Ascending aorta (tissue), 2 donors: ENCODE measurements at places on chromosomes 2 and 18.
A peak's percentile ranks its signal among the peaks of the same experiment; 100 is the strongest.

- DNase-seq: no peak
- no peaks in the 10 kb centered on the region for H3K36me3 ChIP-seq
- no peaks in the 10 kb centered on the region for H3K27me3 ChIP-seq
- H3K4me3 ChIP-seq: no peak overlapping the region
These were observed 59.3 kb upstream of the SPP2 start for GRCh38 chr2:233991196-233991595.

DNA sequence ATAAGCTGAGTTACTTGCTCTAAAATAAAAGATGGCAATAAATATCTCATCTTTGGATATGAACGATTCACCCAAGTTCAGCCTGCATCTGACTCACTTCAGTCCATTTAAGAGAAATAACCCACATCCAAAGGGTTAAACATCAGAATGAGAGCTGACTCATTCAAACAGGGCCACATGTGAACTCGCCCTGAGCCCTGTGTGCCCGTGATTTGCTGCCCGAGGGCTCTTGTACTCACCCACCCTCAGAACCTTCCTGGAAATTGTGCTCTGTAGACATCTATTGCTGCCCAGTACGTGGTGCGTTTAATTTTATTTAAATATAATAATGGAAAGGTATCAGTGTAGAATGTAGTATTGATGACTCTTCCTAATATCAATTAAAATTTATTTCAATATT, 66.9 kb upstream of the RBM44 start:
- H3K36me3 ChIP-seq: peaks cover 11% of the 10 kb centered on the region
- no peak for DNase-seq
- no peaks in the 10 kb centered on the region for H3K27me3 ChIP-seq
- peak overlapping the region; percentile 58 for H3K27ac ChIP-seq
- H3K4me3 ChIP-seq: peak overlapping the region; percentile 14

DNA sequence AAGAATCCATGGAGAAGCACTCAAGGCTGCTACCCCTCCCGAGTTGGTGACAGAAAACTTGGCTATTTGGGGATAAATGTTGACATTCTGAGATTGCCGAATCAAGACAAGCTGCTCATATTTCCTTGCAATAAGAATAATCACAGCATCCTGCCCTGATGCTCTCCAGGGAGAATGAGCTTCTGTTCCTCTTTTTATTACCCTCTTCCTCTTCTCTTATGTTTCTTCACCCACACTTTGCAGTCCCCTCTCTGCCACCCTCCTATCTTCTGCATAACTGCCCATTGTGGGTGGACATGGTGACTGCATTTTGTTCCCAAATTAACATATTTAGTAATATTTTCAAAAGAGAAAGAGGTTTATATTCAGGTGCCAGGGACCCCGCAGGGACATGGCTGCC, 11.9 kb upstream of the MSGN1 start:
- H3K4me1 ChIP-seq: no peaks in the 10 kb centered on the region
- no peaks in the 10 kb centered on the region for H3K27me3 ChIP-seq
- no peak for DNase-seq
- H3K27ac ChIP-seq: no peak overlapping the region
- H3K4me3 ChIP-seq: no peak overlapping the region

DNA sequence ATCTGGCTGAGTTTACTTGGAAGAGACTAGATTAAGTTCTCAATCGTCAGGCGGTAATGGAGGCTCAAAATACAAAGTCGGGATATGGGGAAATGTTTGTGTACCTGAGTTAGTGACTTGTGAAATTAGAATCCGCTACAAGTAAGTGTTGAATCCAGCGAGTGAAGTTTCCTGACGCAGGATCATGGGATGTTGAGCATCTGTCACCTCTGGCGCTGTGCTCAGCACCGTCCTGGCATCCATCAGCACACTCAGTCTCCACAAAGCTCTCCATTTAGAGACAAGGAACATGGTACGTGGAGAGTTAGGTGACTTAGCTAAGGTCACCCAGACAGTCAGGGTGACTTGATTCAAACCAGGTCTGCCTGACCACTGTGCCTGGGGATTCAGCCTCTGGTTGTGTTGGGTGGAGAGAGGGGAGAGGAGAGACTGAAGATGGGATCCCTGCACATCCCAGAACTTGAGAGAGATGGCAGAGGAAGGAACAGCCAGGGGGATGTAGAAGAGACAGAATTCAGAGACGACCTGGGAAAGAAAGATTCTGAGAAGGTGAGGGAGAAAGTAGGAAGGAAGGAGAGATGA, 251.2 kb downstream of the ACKR3 start:
- H3K27ac ChIP-seq: no peak overlapping the region
- H3K27me3 ChIP-seq: no peaks in the 10 kb centered on the region
- no peak overlapping the region for H3K4me3 ChIP-seq
- DNase-seq: no peak
- H3K36me3 ChIP-seq: no peaks in the 10 kb centered on the region
- H3K4me1 ChIP-seq: no peaks in the 10 kb centered on the region

DNA sequence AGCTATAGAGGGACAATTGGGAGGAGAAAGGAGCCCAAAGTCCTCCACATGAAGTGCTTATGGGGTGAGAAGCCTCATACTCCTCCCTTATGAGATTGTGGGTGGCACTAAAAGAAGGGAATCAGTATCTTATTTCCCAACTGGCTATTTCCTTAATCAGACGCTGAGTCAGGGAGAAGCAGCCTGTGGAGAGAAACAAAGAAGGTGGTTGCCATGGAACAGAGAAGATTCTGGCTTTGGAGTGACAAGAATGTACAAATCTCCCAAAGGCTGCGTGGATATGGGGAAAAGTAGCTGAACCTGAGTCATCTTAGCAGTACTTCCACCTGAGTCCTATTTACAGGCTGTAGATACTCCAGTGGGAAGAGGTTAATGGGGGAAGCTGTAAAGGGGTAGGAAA, 115.8 kb upstream of the CWC22 start:
- no peak overlapping the region for H3K27ac ChIP-seq
- H3K4me1 ChIP-seq: no peaks in the 10 kb centered on the region
- DNase-seq: no peak
- no peak overlapping the region for H3K4me3 ChIP-seq
- no peaks in the 10 kb centered on the region for H3K27me3 ChIP-seq

- H3K36me3 ChIP-seq: peaks cover 15% of the 10 kb centered on the region
- DNase-seq: no peak
- H3K27ac ChIP-seq: no peak overlapping the region
- no peak overlapping the region for H3K4me3 ChIP-seq
These were observed 6.2 kb downstream of the OSGEPL1 start for GRCh38 chr2:189756311-189756952.

GRCh38 chr2:230706053-230706521, 6.6 kb upstream of the CAB39 start:
- H3K36me3 ChIP-seq: no peaks in the 10 kb centered on the region
- H3K27me3 ChIP-seq: no peaks in the 10 kb centered on the region
- no peaks in the 10 kb centered on the region for H3K4me1 ChIP-seq
- H3K27ac ChIP-seq: no peak overlapping the region
- DNase-seq: no peak

DNA sequence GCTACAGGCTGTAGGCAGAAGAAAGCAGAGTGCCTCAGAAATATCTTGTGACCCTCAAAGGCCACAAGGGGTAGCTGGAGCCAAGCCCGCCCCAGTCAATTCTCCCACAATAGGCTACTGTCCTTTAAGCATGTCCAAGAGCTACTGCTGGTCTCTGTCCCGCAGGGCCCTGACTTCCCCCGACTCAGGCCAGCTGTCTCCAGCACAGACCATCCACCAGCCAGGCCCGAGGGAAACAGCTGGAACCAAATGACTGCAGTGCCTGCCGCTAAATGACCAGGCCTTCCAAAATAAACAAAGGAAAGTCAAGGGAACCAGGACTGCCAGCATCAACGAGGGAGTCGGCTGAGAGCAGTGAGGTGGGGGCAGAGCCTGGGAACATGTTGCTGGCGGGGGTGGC, 36.7 kb downstream of the MCFD2 start:
- peaks cover 10% of the 10 kb centered on the region for H3K4me1 ChIP-seq
- no peaks in the 10 kb centered on the region for H3K36me3 ChIP-seq
- H3K27ac ChIP-seq: peak overlapping the region; percentile 2
- H3K27me3 ChIP-seq: no peaks in the 10 kb centered on the region
- peak; percentile 79 for DNase-seq
- H3K4me3 ChIP-seq: no peak overlapping the region

GRCh38 chr2:28451793-28452533, 43.9 kb upstream of the PLB1 start:
- peak; percentile 57 for DNase-seq
- no peaks in the 10 kb centered on the region for H3K4me1 ChIP-seq
- no peak overlapping the region for H3K4me3 ChIP-seq
- no peaks in the 10 kb centered on the region for H3K36me3 ChIP-seq
- H3K27ac ChIP-seq: no peak overlapping the region

DNA sequence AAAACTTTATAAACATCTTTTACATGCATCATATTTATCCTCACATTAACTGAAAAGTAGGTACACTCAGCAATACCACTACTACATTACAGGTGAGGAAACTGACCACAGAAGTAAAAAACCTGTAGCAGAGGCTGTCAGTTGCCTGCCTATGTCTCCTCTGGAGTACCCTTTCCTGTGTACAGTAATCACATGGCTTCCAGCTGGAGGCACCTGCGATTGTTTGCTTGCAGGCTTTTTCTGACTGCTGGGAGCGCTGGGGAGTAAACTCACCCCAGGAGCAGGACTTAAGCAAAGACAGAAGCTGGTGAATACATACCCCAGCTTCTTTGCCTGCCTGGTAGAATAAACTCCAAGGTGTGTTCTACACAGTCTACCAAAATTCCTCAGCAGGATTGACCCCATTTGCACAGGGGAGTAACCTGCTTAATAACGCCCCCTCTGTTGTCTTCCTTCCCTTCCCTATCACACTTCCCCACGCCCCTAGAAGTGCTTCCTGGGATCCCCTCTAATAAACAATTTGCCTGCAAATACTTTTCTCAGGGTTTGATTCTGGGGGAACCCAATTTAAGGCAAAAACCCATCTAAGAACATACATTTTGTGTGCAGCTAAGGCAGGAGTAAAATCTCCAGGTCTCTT, 138.9 kb downstream of the PTH2R start:
- no peak for DNase-seq
- H3K4me1 ChIP-seq: no peaks in the 10 kb centered on the region
- no peaks in the 10 kb centered on the region for H3K36me3 ChIP-seq
- no peak overlapping the region for H3K27ac ChIP-seq
